ENCODE measurements at places on chromosomes 7 and 10.

DNA sequence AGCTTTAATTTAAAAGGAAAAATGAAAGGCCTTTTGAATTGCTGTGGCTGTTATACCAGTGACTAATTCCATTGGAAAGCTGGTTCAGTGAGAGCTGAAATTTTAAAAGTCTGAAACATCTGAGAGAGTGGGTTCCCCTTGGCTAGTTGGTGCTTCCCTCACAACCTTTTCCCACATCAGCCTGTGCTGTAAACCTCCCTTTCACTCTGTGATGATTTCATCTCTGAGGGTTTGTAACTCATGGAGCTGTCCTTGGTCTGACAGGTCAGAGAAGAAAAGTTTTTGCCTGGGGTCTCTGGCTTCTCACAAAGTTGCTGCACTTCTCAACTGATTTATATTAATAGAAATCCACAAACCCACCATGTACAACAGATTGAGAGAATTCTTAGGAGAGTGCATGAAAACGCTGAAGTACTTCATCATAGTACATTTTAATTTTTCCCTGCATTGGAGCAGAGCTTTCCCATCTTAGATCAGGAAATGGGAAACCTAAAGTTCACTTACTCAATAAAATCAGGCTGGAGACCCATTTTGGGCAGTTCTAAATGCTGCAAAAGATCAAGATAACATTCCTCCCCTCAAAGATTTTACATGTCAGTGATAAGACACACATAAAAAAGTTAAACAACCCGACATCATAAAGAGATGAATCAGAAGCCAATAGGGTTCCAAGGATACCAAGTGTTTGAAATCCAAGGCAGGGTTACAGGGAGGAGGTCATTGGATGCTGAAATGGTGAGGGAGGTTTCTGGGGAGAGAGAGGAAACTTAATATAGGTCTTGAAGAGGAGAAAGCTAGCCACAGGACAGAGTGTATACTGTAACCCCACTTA is 157.0 kb upstream of the MKLN1 start:
- no peak for DNase-seq

DNA sequence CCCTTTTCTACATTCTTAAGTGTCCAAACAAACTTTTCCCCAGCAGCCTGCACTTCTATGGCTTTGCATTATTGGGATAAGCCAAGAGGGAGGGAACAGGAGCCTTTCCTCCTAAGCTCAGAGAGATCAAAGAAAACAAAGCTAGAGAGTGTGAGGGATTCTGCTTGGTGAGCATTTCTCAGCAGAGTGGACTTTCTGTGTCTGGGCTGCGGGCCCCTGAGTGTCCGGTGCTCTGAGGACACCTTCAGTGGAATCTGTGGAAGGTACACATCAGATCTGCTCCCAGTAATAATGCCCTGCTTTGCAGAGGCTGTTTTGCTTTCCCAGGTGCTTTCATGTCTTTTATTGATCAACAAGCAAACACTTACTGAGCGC is 50.2 kb downstream of the KCNMA1 start:
- no peak for DNase-seq

GRCh38 chr10:100782461-100783244 is 37.3 kb downstream of the PAX2 start:
- no peak for DNase-seq

- no peak for DNase-seq
Measured at GRCh38 chr10:24873281-24873683, 79.1 kb downstream of the PRTFDC1 start.

GRCh38 chr7:12727455-12728191 is 40.2 kb downstream of the ARL4A start:
- DNase-seq: no peak

GRCh38 chr7:10584886-10585285 is 388.8 kb upstream of the PHF14 start:
- no peak for DNase-seq

DNA sequence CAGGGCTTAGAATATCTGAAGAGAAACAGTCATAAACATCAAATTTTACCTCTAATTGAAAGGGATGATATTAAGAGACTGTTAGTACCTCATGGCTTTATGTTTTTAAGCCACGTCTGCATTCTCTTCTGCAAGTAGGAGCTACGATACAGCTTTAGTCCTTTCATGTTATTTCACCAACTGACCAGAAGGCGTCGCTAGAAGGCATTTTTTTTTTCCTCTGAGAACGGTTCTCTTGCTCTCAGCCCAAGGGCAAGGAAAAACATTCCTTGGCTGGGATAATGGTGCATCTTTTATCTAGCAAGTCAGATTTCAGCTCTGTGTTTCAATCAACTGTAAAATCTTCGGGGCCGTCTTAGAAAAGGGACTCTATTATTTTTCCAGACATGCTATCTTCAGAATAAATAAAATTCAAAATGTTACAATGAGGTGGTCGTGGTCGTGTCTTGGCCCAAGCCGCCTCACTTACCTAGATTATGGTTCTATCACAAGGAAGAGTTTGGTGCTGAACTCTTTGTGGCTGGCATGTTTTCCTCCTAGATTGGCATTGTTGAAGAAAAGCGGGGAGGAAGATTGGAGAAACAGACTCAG is 41.6 kb upstream of the LYZL2 start:
- no peak for DNase-seq

- DNase-seq: no peak
Measured at GRCh38 chr10:48238826-48239520, 35.5 kb downstream of the FRMPD2 start.

DNA sequence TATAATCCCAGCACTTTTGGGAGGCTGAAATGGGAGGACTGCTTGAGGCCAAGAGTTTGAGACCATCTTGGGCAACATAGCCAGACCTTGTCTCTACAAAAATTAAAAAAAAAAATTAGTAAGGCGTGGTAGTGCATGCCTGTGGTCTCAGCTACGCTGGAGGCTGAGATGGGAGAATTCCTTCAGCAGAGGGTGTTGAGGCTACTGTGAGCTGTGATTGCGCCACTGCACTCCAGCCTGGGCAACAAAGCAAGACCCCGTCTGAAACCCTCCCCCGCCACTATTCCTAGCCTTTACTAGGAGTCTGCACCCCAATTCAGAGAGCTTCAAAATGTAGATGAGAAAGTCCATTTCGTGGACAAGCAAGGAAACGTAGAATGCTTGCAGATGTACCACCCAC is 95.2 kb downstream of the PRPF18 start:
- no peak for DNase-seq

DNA sequence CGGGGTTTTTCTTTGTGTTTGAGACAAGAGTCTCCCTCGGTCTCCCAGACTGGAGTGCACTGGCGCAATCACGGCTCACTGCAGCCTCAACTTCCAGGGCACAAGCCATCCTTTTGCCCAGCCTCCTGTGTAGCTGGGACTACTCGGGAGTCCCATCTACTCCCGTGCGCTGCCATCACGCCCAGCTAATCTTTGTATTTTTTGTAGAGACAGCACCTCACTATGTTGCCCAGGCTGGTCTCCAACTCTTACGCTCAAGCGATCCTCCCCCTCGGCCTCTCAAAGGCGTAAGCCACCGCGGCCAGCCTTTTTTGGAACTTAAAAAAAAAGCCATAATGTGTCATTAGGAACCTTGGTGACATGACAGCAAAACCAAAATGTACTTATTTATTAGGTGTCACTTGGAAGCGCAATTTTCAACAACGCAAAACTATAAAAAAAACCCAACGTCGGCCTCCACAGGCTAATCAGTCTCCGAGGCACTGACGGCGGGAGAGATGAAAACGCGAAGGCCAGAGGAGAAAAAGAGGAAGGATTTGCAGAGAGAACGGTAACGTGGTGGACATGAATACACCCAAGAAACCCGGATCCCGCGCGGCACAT is 911 bp upstream of the HNRNPH3 start:
- no peak for DNase-seq

- no peak for DNase-seq
Measured at GRCh38 chr7:13179011-13179582, 491.7 kb downstream of the ARL4A start.

GRCh38 chr10:128220021-128220420 is 93.8 kb upstream of the MKI67 start:
- DNase-seq: no peak

DNA sequence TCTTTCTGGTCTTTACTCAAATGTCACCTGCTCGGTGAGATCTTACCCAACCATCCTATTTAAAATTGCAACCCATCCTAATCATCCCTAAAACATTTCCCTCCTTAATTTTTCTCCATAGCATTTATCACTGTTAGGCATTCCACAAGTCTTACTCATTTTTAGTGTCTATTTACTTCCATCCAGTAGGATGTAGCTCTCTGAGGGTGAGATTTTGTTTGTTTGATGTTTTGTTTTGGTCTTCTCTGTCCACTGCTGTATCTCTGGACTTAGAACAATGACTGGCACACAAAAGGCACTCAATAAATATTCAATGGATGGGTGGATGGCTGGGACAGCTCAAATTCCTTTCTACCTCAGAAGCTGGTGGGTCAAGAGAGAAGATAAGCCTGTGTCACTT is 15.8 kb upstream of the DUSP5 start:
- no peak for DNase-seq

DNA sequence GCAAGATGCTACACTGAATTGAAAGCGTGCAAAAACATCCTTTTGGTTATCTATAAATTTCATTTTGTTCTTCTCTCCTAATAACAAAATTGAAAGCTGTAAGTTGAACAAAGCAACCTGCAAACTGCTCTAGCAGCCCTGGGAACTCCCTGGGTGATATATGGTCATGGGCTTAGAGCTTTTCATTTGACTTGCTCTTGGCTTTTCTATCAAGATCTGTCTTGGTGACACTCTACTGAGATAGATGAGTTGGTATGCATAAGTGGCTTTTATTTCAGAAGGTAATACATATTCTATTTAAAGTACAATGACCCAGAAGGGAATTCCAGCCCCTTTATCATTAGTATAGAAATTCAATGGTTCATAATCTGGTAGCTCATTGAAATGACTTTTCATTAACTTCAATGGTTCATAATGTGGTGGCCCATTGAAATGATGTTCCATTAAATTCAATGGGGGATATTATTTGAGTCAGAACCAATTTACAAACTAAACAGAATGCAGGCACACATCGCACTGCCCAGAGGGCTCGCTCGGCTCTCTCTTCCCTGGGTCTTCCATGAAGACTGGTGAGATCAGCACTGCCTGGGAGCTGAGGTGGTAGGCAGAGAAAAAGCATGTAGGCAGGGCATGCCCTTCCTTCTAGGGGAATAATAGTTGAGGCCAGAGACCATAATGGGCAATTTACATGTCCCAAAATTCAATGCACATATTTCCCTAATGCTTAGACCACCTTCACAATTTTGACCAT is 10.1 kb upstream of the KCNMA1 start:
- DNase-seq: no peak

- no peak for DNase-seq
Measured at GRCh38 chr7:14218338-14218737, 228.9 kb upstream of the ETV1 start.

- no peak for DNase-seq
Measured at GRCh38 chr7:27117887-27118491, 12.6 kb downstream of the HOXA4 start.

DNA sequence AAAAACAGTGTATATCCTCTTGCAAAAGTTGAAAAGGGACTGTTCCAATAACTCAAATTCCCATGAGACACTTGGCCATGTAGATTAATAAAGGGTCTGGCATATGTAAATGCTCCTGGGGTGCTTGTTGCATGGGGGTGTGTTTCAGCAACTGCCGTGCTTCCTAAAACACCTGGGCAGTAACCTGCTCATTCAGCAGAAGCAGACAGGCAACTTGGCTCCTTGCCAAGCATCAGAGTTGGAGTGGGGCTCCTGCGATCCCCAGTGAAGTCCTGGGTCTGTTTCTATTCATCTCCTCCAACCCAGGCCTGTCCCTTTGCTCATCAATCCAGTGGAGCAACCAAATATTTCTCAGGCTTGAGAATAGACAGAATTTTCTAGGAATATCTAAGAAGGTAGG is 42.2 kb upstream of the ADAM12 start:
- DNase-seq: no peak

DNA sequence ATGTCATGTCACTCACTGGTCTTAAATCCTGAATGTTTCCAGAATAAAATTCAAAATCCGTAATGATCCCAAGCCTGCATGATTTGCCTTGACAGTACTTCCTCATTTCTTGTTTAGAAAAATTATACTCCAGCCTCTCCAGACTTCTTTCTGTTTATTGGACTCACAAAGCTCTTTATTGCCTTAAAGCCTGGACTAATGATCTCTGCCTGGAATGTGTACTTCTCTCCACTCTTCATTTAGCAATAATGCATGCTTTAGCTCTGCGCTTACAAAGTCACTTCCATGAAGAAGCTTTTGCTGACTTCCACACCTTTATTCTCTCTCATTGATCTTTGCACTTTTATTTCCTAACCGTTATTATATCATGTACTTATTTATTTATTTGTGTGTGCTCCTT is 27.4 kb upstream of the SLC26A3 start:
- DNase-seq: no peak

DNA sequence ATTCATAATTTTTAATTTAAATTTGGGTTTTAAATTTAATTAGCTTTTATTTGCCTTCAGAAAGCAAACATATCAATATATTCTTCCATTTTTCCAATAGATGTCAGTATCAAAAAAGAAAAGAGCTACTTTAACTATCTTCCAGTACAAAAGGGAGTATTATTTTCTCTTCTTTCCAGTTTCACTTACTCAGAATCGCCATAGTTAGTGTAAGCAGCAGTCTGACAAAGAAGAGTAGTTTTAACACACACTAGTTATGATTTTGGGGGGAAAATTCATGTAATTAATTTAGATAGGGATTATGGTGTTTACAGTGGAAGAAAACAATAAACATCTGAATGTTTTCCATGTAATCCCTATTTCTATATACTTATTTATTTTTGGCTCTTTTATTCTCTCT is 272.6 kb upstream of the DGKB start:
- no peak for DNase-seq

GRCh38 chr7:41334071-41334862 is 368.6 kb downstream of the INHBA start:
- DNase-seq: no peak

DNA sequence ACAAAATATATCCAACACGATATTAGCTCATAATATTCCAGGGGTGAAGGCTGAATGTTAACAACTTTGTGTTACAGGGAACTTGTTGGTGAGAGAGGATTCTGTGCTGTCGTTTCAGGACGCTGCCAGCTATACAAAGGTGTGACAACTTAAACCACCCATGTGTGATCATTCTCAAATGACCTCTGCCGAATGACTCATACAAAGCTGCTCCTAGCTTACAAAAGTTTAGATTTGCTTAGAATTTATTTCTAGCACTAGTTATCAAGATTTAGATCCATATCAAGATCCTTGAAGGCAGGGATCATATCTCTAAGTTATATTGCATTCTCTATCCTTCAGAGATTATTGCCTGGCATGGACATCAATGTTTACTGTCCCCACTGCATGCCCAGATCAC is 65.3 kb downstream of the COBL start:
- DNase-seq: no peak

- DNase-seq: no peak
Measured at GRCh38 chr7:50628434-50629084, 63.4 kb upstream of the DDC start.

- DNase-seq: no peak
Measured at GRCh38 chr7:130070861-130071622, 708 bp downstream of the KLHDC10 start.

- no peak for DNase-seq
Measured at GRCh38 chr7:4707980-4708411, 25.9 kb downstream of the FOXK1 start.

All from activated CD8-positive, alpha-beta memory T cell treated with anti-CD3 and anti-CD28 coated beads for 48 hours (primary cell).